Cardiac septum (tissue), 1 donor: ENCODE measurements at places on chromosomes 5 and 9.

DNA sequence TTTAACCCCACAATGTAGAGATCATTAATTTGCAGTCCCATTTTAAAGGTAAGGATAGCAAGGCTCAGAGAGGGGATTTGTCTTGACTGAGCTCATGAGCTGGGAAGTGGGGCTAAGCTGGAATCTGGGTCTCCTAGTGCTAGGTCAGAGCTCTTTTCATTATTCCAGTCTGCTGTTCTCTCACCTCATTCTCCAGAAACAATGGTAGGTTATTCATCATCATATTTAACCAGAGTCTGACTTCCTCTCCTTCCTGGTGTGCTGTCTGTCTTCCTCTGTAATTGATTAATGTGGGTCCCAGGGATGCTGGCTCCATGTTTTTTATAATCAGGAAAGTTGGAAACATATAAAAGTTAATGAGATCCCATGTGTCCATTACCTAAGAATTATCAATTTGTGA is 20.6 kb downstream of the C9orf43 start:
- DNase-seq: no peak

- no peak for DNase-seq
Observed at GRCh38 chr5:113265190-113265589, 169.6 kb downstream of the TSSK1B start.

- DNase-seq: no peak
Observed at GRCh38 chr9:132243156-132244074, 81.6 kb downstream of the NTNG2 start.

DNA sequence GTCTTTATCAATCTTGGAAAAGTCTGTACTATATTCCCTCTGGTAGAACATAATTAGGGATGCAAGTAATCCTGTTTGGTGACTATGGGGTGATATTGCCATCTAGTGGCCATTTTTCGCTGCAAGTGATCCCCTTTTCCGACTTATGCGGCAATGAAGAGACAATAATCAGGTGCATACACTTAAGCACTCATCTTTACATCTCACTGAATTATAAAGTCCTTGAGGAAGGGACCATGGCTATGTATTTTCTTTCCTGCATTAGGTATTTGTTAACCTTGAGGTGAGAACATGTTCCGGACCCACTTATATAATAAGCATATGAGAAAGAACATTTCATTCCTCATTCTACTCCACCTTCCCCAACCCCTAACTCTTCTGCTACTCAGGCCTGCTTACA is 19.6 kb upstream of the LIX1 start:
- no peak for DNase-seq

- DNase-seq: no peak
Observed at GRCh38 chr5:75712091-75712490, 5.1 kb downstream of the POC5 start.

GRCh38 chr9:98287384-98287783 is 31.9 kb upstream of the TBC1D2 start:
- no peak for DNase-seq

DNA sequence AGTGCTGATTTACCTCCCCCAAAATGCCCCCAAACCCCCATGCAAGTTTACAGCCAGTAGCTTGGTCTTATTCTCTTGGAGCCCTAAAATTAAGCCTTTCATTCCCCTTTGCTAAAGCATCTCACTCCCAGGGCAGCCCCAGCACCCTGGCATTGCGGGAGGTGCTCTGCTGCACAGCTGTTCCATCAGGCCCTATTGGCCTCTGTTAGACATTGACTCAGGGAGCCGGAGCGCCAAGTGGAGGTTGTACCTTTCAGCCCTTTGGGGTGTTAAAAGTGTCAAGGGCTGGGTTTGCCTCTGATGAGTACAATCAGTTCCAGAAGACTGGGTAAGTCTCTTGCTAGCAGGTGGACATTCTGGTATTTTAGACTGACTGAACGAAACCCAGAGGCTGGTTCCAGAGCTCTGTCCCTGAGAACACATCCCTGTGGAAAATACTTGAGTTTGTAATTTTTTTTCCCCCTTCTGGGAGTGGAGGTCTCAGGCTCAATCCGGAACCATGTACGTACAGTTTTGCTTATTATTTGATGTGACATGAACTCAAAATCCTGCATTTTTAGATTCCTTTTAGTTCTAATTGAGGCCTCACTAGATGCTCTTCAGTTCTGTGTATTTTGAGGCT is 102.4 kb downstream of the UBE2R2 start:
- no peak for DNase-seq

GRCh38 chr9:127981559-127982121 is 851 bp upstream of the EEIG1 start:
- no peak for DNase-seq

GRCh38 chr9:38619556-38620447 is 594 bp downstream of the ANKRD18A start:
- no peak for DNase-seq

- DNase-seq: no peak
Observed at GRCh38 chr5:169703813-169704212, 66.7 kb downstream of the DOCK2 start.

GRCh38 chr5:86613455-86613854 is 4.3 kb upstream of the COX7C start:
- no peak for DNase-seq

DNA sequence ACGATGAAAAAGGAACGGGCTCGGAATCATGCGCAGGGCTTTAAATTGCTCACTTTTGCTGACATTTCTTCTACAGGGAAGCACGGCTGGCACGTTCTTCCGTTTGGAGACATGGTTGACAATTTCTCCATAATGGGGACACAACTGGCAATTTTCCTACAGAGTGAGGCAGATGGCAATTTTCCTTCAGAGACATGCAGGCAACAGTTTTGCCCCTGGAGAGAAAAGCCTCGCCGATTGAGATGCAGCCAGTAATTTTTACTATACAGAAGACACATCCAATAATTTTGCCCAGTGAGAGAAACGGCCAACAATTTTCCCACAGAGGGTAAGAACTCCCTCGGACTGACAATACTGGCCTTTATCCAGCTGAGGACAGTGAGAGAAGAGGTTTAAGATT is 90.9 kb upstream of the GPR151 start:
- no peak for DNase-seq

DNA sequence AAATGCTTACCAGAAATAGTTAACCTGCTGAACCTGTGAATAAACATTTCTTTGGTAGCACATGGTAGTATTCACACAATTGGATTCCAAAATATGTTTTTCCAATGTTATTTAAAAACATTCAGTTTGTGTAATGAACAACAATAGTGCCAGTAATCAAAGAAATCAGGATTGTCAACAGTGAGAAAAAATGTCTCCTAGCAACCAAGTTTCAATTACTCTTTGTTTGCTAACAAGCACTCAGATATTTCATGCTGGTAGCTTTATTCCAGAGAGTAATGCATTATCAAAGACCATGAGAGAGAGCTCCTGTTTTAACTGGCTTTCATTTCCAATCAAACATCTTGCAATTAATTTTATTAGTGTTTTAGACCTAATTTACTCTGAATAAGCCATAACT is 768.1 kb upstream of the GRAMD2B start:
- no peak for DNase-seq

- no peak for DNase-seq
Observed at GRCh38 chr5:115170134-115170928, 623 bp upstream of the TRIM36 start.

DNA sequence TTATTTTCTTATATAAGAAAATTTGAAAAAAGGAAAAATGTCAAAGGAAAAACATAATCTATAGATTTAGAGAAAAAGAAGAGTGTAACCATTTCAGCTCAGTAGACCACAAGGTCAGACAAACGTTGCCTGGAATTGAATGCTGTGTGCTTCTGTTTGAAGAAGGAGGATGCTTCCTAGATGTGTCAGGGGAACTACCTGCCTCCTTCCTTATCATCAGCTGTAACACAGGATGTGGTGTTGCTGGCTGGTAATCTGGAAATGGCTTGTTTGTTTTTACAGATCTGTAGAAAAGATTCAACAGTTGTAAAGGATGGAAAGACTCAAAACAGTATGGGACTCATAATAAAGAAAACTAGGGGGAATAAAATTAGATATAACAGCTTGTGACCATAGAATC is 160.7 kb upstream of the MEF2C start:
- no peak for DNase-seq

DNA sequence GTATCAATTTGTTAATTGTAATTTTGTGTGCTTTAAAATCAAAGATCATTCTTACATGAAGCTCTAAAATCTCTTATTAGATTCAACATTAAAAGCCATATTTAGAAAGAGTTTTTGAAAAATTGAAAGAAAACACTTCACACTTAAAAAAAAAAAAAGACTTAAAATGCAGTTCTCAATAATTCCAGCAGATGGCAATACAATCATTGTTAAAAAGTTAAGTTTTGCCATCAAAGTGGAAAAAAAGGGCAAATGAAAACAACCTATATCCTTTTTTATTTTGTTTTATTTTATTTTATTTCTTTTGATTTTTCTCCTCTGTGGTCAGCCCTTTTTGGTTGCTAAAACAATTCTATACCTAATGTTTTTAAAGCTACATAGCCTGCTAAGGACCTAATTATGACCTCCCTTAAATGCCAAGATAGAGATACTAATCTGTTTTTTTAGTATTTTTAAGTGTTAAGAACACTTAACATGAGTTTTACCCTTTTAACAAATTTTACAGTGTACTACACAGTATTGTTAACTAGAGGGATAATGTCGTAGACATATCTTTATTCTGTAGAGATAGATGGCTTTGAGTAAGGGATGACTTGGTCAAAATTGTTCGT is 154.2 kb upstream of the DAB2 start:
- DNase-seq: no peak

GRCh38 chr5:119397518-119398380 is 41.9 kb downstream of the TNFAIP8 start:
- no peak for DNase-seq

- DNase-seq: no peak
Observed at GRCh38 chr5:7848296-7848695, 2.6 kb downstream of the CFAP90 start.

GRCh38 chr5:96941140-96941539 is 5.3 kb downstream of the LNPEP start:
- no peak for DNase-seq

DNA sequence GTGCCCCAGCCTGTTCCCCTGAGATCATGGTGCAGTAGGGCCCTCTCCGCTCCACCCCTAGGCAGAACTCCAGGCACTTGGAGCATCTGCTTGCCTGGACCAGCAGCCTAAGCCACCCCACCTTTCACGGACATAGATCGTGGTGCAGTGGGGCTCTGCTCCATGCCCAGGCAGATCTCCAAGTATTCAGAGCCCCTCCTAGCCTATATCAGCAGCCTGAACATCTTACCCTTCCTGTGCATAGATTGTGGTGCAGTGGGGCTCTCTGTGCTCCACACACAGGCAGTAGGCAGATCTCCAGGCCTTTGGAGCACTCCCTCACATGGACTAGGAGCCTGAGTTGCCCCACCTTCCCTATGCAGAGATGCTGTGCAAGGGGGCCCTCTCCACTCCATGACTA is 103.0 kb downstream of the GLIS3 start:
- no peak for DNase-seq

DNA sequence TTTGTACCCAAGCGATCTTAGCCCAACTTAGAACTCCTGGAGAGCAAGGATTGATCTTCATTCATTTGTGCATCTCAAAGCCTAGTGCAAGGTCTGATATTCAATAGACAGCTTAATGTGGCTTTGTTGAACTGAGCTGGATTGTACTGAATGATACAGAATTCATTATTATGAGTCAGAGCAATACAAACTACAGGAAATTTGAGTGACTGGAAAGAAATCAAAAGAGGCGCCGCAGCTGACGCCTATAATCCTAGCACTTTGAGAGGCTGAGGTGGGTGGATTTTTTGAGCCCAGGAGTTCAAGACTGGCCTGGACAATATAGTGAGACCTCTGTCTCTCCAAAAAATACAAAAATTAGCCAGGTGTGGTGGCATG is 58.6 kb downstream of the ENC1 start:
- DNase-seq: no peak

DNA sequence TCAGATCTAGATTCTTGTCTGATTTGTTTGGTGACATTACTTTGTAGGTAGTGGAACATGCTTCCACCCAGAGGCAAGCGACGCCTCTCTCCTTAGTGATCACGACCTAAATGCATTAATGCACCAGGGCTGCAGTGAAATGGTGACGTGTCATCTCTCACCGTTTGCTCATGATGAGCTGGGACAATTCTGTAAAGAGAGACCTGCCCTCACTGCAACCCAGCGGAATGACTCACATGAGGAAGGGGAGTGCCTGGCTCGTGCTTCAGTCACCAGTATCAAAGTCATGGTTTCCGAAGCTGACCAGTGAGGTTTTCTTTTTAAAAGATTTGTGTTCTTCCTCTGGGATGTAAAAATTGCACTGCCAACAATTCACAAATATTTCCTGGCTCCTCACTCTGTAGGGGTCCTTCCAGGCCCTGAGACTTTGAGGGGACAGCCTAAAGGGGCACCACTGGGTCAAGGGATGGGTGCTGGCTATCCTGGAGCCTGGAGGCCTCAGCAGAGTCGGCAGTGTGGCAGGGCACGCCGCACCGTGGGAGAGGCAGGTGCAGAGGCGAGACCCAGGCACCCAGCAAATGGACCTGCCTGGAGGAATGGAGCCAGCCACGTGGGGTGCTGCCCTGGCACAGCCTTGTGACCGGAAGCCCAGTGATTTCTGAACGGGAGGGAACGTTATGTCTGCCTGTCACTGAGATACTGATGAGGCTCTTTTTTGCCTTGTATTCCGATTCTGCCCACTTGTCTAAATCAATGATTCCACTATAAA is 17.3 kb downstream of the QSOX2 start:
- no peak for DNase-seq
